ENCODE measurements at places on chromosomes 5 and 9.

DNA sequence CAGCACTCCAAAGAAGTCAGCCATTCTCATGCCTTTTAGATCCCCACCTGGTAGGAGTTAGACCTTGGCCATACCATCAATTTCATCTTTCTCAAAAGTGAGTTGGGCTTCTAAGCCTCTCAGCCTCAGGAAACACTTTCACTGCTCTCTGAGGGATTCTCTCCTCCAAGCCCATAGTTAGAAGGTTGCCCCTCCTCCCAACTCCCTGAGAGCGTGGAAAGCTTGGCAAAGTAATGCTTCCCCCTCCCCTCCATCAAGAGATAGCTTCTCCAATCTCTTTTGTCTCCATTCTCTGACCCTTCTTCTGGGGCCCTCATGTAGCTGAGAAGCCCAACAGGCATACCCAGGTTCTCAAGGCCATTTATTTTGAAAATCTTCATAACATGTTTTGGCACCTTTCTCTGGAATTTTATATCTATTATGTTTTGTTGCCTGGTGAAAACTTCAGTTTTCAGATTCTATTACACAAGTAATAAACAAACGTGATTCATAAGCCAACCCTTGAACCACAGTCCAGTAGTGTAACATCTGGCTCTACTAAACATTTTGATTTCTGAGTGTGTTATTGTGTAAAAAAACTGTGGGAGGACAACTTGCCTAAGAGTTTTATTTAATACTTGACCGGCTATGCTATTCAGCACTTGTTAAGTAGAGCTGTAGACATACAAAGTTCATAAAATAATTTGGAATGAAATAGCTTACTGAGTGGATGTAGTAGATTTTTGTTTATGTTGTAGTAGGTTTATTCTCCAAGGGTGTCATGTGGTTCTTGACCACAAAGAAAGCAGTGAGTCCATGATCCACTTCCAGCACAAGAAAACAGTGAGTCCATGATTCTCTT lies 17.1 kb downstream of the LVRN start:
- DNase-seq, result no peak

DNA sequence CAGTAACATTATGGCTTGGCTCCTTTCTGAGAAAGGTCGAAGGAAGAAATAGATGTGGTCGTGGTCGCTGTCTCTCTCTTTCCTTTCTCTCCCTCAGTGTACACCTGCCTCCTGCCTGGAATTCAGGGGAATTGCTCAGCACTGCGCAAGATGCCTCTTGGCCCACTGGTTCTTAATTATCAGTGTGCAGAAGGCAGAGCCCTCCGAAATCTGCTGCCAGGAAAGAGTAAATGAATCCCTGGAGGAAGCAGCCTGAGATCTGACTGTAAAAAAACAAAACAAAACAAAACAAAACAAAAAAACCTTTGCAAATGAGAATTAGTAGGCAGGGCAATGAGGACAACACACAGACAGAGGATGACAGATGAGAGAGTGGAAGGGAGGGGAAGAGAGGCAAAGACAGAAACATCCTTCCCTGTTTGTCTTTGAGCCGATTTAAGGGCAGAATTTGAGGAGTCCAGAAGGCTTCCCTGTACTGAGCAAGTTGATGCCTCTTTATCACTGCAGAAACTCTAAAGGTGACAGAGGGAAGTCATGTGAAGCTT lies 113.8 kb upstream of the PUM3 start:
- no peak for DNase-seq

GRCh38 chr9:79565245-79565644 lies 6.5 kb upstream of the TLE4 start:
- no peak for DNase-seq

GRCh38 chr5:157193699-157194424 lies 13.2 kb downstream of the ITK start:
- DNase-seq, result no peak

DNA sequence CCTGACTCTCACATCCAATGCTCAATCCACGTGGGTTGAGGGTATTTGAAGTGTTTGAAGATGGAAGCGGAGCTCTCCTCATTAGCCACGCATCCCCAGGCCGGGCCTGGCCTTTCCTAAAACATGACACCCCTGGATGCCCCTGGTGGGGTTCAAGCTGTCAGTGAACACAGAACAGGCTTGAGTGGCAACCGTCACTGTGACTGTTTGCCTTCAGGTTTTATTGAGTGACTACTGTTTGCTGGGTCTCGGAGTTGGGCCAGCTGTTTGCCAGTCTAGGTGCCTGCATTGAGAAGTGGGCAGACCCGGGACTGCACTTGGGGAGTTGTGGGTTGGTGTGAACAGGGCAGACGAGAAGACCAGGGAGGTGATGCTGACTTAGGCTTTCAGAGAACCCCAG lies 7.8 kb upstream of the OLFM1 start:
- no peak for DNase-seq

GRCh38 chr9:38091310-38092199 lies 22.5 kb upstream of the SHB start:
- no peak for DNase-seq

DNA sequence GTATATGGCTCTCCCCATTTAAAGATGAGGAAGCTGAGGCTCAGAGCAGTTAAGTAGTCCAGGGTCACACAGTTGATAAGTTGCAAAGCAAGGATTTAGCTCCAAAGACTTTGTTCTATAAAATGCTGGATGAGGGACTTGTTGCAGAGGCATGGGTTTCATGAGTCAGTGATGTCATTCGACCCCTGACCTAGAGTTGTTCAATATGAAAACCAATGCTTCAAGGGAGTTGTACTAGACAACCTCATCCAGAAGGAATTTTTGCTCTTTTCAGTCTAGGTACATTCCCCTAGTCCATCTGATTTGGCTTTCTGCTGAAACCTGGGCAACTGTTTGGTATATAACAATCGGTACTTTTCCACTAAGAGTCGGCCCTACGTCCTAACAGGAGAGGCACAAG lies 550.4 kb downstream of the EBF1 start:
- DNase-seq, result no peak

GRCh38 chr9:89375191-89375760 lies 57.0 kb downstream of the SECISBP2 start:
- no peak for DNase-seq

GRCh38 chr5:160092960-160093707 lies 26.1 kb downstream of the PWWP2A start:
- no peak for DNase-seq

GRCh38 chr9:34520505-34521385 lies 2.0 kb downstream of the ENHO start:
- no peak for DNase-seq

DNA sequence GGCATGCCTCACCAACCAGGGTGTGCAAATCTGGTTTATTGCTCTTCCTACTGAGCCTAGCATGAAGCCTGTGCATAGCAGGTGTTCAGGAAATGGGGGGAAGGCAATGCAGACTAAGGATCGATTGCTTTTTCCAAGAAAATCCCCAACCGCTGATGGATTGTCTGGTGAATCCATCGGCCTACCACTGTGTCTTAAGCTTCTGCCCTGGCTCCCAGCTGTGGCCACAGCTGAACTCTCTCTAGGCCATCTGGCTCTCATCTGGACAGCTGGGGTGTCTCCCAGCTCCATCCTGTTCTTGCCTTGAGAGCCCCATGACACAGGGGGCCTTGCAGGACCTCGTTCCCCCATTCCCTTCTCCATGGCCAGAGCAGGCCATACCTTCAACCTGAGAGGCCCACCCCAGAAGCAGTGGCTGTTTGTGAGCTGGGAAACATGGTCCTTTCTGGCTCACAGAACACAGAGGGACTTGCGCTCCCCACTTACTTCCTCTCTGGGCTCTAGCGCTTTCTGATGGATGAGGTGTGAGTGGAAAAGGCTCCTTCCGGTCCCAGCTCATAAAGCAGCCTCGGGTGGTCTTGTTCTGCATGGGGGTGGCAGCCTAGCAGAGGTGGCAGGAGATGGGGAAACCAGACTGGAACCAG lies 41.8 kb downstream of the COL27A1 start:
- DNase-seq, result no peak

DNA sequence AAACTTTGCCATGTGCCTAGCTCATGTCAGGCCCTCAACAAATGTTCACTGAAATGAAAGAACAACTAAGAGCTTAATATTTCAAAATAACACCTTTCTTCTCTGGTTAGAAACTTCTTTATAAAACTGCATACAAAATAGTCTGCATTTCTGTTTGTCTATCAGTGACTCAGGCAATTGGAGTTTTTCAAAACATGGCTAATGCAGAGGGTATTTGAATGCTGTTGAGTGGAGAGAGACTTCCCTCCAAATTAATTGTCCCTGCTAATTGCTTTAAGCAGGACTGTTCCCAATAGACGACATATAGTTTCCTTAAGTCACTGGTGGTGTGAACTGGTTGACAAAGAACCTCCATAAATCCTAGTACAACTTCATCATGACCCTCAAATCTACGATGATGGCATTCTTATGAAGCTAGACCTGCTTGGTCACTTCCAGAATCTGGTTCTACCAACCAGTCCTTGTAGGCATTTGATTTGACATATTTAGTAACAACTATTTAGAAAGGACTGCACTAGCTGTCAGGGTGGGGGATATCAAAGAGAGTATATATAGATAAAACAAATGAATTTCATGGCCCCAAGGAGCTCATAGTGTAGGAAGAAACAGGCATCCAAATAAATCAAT lies 84.5 kb downstream of the PRLR start:
- no peak for DNase-seq

DNA sequence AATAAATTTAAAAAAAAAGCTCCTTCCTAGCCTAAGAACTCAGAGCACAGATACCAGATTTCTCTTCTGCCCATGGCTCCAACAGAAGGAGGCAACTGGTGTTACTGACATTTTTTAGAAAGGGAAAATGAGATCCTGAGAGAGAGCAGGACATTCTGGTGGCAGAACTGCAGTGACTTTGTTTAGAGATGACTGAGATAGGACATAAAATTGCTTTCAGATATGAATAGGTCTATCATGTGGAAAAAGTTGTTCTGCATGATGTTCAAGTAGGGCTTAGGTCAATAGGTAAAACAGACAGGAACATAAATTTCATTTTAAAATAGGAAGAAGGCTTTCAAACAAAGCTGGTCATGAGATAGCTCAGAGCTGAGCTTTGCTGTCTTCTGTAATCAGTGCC lies 49.6 kb downstream of the NIPAL4 start:
- DNase-seq, result no peak

DNA sequence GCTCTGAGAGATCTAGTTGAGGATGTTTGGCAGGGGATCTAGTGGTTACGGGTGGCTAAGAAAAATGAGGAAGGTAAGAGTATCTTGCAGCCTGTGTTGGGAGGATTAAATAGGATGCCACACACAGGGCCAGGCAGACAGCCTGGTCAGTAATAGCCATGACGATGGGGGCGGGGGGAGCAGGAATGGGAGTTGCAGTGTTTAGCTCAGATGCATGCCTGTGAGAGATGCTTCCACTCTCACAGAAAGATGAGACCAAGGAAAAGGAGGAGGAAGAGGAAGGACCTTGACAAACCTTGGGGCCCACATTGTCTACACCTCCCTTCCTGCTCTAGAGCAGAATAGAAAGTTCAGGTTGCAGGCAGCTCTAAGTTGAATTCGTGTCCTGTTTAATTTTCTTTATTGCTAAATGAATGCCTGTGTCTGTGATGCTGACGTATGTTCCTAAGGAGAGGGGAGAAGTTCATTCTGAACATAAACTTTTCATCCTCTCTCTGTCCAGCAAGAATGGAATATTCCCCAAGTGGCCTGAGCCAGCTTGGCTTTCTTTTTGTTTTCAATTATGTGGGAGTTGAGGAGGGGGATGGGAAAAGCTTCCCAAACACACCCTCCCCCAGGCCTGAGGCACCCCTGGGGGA lies 28.7 kb downstream of the TGFBI start:
- no peak for DNase-seq

GRCh38 chr9:12718482-12719026 lies 25.4 kb downstream of the TYRP1 start:
- DNase-seq, result no peak

DNA sequence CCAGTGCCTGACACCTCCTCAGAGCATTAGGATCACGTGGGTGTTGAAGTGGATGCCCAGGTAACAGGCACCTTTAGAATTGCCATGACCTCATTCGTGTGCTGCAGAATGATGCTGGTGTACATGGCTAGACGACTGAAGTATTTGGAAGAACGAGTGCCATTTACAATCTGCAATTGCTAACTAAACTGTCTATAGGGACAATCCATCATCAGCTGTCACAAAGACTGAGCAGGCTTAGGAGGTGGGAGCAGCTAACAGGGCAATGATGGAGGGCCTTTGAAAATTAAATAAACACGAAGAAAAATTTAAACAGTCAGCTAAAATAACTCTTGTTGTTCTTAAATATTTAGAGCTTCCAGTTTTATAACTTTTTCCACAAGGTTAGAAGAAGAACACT lies 375.8 kb downstream of the GADD45G start:
- DNase-seq, result no peak

DNA sequence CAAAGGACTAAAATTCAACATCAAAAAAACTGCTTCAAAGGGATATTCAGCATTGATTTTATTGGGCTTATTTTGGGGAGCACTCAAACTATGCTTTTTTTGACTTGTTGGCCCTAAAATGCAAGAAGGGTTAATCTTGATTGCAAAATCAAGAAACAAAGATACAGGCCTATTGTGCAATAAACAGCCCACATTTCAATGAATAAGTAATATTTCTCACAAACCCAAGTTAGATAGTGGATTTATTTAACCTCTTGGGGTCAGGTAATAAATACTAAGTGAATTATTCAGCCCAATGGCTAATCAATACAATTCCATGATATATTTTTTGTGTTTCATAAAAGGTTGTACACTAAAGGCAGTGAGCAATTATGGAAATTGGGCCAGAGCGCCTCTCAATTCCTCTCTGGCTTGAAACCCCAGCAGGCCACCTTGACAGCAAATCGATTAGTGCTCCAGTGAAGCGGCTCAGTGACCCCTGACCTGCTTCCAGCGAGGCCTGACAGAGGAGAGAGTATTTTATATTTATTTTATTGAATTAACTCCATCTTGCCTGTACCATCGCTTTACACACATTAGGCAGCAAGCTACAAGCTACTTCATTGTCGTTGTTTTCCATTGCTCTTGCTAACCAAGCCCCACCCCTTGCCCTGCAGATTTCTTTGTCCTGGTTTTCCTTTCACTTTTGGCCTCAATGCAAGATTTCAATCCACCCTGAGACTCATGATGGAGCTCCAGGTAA lies 65.5 kb downstream of the EBF1 start:
- no peak for DNase-seq

DNA sequence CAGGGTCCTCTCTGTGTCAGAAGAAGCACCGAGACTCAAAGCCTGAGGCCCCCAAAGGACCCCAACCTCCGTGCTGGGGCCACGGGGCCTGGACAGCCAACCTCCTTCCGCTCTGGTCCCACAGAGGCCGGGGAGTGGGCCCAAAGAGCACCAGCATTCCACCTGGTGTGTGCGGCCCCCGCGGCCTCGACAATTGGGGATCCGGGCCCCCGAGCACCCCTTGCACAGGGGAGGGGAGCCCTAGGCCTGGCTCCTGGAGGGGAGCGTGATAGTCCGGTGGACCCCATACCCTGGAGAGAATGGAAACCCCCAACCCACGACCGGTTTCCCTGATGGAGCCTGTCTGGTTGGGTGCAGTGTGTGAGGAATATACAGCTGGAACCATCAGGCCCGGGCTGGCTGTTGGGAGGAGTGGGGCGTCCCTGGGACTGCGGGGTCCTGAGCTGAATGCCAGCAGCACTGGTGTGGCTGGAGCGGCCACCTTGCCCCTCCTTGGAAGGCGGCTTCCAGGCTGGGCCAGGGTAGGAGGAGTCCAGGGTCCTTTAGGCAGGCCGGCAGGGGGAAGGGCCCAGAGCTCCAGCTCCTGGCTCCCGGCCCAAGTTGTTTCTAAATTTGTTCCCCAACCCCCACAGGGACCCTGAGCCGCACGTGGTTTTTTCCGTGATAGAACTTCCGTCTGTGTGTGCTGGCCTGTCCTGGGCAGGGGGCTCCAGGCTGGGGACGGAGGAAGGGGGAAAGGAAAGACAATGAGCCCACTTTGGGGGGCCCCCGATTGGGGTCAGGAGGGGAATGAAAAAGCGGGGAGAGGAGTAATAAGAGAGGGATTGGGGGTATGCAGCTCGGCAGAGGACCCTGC lies 825 bp upstream of the TOR4A start:
- no peak for DNase-seq

Measured in stimulated activated CD4-positive, alpha-beta T cell treated with anti-CD3 and anti-CD28 coated beads, TNF-alpha, amount 100 ng/mL, for 24 hours (primary cell).